ENCODE measurements at places on chromosomes 12 and 14. TPM values are rescaled to one million over a fixed set of nuclear protein-coding genes. Genes with fewer than 3 reads are reported as not detected.

GRCh38 chr12:76631741-76632140, 72.2 kb upstream of the OSBPL8 start:
- DNase-seq: no peak

GRCh38 chr12:116906285-116906684, 4.5 kb upstream of the FBXW8 start:
- DNase-seq: no peak

DNA sequence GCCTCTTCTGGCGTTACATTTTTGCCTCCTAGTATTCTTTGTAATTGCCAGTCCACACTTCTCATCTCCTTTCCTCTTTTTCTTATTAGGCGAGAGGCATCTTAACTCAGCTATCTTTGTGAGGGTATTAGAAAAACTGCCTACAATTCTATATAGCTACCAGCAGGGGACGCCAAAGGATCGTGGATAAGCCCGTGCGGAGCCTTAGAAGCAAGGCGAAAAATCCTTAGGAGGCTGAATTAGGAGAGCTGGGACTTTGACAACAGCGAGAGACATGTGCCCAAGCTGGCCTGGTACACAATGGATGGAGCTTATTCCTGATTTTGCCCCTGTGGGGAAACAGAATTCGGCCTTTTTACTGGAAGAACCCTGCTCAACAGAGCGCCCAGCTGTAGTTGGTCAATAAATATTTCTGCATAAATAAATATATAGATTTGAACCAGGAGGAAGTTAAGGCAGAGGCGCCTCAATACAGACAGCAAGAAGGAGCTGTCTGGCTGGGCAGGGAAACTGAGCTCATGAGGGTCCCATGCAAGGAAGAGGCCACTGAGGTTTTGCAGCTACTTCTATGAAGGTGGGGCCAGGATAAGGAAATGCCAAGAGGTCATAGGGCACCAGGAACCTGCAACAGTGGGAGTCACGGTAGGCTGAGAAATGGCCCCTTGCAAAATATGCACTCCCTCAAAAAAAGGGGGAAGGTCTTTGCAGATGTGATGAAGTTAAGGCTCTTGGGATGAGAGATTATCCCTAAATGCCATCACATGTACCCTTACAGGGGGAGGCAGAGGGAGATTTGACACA, 14.6 kb upstream of the RBM19 start:
- peak; percentile 76 for DNase-seq

DNA sequence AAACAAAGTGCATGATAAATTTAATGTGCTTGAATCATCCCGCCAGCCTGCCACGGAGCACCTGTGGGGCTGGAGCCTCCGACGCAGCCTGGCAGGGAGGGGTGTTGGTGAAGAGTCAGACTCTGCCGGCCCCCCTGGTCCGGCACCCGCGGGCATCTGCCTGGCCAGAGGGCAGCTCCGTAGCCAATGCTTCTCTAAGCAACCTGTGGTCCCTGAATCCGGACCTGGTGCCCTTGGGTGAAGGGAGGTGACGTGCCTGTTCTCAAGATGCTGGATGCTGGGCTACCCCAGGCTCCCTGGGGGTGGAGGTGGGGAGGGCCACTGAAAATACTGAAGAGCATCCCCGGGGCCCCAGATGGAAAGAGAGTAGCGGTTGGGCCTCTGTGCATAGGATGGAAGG, 158.6 kb upstream of the C14orf180 start:
- no peak for DNase-seq

DNA sequence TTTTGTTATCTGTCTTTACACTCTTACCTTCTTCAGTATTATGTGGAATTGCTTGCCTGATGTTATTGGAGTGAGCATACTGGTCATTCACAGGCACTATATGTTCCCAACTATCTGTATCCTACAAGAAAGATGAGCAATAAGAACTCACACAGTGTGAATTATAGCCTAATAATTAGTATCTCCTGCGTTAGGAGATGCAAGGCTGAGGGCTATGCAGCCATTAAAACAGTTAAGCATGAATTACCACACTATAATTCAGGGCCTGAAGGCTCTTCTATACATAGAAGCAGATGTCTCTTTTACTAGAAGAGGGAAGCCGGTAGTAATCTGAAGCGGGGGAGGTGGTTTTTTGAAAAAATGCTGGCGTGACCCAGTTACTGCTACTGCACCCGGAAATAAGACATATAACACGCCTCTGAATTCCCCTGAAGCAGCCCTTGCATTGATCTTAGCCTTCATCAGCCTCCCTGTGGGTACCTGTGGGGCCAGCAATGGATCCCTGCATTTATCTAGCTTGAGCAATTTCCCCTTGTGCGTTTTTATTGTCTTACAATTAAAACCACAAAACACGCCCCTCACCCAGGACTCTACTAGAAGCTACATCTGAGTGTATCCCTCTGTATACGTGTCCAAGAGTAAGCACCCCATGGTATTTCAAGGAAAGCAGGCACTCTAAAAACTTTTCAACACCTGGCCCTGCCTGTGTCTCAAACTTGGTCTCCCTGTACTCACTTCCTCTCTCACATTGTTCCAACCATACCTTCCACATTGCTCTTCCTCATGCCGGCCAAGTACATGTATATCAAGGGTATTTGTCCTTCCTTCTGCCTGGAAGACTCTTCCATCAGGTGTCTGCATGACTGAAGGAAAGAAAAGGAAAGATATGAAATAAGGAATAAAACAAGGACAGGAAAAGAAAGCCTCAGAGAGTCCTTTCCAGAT, 210.9 kb upstream of the ARID2 start:
- peak; percentile 86 for DNase-seq

Gene LIN52
- 21.5 TPM for total RNA-seq

Gene SPTLC2
- 26.6 TPM for total RNA-seq

Gene CHST11
- total RNA-seq: 46.2 TPM

Gene GRIP1
- 0.40 TPM for total RNA-seq

Gene VPS33A
- 28.4 TPM for total RNA-seq
